ENCODE measurements at places on chromosomes 2 and 18.

DNA sequence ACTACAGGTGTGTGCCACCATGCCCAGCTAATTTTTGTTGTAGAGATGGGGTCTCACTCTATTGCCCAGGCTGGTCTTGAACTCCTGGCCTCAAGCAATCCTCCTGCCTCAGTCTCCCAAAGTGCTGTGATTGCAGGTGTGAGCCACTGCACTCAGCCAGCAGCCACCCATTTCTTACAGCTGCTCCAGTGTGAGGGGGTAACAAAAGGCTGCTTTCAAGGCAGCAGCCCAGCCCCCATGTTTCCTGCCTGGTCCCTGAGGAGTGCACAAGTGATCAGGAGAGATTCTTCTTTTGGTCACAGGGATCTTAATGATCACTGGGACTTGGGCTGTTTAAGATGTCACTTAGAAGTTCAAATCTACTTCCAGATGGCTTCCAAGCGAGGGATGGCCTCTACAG is 15.2 kb upstream of the CXCR4 start:
- no peak for DNase-seq

- DNase-seq, result no peak
Observed at GRCh38 chr2:239167011-239167673, 233.7 kb downstream of the HDAC4 start.

- no peak for DNase-seq
Observed at GRCh38 chr2:15814403-15814802, 125.9 kb upstream of the MYCN start.

DNA sequence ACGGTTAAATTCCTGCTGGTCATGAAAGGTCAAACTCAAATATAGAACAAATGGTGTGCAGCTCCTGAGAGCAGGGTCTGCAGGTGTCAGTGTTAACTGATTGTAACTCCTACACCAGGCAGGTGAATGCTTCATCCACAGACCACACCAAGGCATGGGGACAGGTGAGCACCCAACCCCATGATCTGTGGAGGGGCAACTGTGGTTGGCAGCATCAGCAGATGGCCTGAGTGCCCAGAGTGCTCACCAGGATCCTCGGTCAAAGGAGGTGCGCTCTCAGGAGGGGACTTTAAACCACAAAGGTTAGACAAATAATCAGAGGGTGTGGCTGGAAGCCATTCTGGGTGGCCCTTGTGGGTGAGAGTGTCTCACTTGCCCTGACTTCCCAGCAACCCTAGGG is 44.5 kb downstream of the PTGR3 start:
- DNase-seq, result no peak

GRCh38 chr2:18610651-18611050 is 21.3 kb upstream of the NT5C1B start:
- DNase-seq, result peak; percentile 64

GRCh38 chr2:6072276-6072675 is 380.1 kb downstream of the SOX11 start:
- no peak for DNase-seq

DNA sequence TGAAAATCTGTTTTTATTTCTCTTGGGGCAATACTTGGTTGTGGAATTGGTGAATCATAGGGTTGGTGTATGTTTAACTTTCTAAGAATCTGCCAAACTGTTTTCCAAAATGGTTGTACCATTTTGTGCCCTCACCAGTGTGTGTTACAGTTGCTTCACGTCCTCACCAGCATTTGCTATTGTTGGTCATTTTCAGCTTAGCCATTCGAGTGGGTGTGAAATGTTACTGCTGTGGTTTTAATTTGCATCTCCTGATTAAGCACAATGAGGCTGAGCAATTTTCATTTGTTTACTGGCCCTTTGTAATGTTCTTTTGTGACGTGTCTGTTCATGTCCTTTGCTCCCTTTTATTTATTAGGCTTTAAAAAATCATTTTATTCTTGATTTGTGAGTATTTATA is 49.7 kb downstream of the FOSL2 start:
- no peak for DNase-seq

DNA sequence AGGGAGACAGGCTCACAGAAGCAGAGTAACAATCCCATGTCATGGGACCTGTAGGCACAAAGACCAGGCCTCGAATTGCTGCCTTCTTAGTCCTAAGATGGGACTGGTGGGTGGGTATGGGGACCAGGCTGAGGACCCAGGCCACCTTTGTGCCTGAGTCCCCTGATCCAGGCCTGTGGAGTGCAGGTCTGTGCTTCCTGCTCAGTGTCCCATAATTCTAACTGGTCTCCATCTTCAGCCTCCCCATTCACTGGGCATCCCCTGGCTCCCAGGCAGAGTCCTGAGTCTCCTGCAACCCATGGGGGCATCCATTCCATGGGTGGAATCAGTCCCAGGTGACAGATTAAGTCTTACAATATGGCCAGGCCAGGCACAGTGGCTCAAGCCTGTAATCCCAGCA is 83.9 kb downstream of the SMAD7 start:
- no peak for DNase-seq

DNA sequence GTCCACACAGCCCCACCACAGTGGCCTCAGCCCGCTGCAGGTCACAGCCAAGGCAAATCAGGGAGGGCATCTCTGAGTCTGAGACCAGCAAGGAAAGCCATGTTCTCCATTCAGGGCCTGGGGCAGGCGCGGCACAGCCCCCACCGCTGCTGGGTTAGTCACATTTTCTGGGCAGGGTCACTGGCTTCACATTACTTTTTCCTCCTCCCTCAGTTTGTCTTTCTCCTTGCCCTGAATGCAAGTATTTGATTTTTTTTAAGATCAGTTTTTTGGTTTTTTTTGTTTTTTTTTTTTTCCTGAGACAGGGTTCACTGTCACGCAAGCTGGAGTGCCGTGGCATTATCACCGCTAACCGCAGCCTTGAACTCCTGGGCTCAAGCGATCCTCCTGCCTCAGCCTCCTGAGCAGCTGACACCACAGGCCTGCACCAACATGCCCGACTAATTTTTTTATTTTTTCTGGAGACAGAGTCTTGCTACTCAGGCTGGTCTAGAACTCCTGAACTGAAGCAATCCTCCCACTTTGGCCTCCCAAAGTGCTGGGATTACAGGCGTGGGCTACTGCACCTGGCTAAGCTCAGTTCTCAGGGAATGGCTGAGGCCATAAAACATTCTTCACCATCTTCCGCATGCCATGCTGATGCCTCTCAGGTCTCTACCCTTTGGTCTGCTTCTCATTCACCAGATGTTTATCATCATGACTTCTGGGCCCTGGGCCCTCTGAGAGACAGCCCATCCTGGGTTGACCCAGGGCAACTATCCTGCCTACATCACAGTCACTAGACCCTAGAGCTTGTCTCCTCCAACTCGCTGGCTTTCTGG is 628 bp upstream of the CAPG start:
- DNase-seq, result peak; percentile 29

- DNase-seq, result no peak
Observed at GRCh38 chr2:183671233-183671632, 547.0 kb downstream of the NUP35 start.

DNA sequence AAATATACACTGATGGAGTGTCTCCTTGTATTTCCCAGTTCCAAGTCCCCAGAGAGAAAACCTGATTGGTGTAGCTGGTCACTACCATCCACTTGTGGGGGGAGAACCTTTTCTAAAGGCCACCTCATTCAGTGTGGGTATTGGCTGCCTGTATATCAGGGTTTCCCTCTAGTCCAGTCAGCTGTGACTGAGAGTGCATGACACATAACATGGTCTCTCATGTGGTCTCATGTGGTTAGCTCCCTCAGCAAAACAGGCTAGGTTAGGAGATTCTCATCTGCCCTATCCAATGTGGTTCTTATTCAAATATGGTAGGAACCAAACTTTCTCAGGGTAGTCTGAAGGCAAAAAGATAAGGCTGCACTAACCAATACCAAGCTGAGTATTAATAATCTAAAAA is 4.1 kb upstream of the GORASP2 start:
- no peak for DNase-seq

DNA sequence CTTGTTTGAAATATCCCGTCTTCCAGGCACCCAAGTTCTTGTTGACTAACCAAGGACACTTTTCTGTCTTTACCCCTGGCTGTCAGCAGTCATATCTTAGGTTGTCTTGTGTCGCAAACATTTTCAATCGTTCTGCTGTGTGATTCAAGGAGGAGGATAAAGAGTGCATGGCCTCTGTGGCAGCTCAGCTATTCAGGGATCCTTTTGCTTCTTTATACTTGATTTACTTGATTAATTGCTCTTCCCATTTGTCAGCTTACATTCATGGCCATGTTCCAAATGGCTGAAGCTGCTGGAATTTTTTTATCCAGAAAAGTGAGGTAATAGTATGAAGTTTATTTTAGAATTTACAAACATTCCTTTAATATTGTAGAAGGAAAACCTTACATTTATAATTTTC is 97.3 kb upstream of the FZD5 start:
- no peak for DNase-seq

DNA sequence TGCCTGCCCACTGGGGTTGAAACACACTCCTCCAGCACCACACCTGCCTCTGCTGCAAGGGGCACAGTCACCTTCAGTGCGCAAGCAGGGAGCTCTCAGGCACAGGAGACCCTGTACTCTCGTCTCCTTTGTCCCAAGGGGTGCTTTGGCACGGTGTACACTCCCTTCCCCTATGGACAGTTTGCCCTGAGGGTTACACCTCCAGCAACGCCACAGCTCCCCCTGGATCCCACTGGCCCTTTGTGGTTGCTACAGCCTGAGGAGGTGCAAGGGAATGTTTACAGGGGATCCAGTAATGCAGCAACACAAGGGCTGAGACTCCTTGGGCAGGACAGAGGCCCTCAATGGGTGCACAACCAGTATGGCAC is 45.2 kb upstream of the FAM117B start:
- DNase-seq, result no peak

GRCh38 chr2:225122583-225123486 is 80.6 kb upstream of the DOCK10 start:
- peak; percentile 22 for DNase-seq

GRCh38 chr2:27569398-27569797 is 13.4 kb upstream of the ZNF512 start:
- DNase-seq, result no peak

DNA sequence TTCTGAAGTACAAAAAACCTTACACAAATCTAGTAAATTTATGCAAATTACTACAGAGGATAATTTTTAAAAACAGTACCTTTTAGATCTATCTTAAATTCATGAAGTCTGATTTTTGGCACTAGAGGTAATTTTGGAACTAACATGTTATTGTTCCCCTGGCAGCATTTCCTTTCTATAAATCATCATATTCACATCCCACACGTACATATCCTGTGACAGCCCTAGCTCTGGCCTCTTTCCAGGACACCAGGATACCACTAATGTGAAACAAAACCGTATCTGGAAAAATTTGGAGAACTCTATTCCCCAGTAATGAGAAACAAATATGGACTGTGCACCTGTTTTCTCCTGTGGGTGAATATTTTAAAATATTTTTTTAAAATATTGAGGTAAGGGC is 14.0 kb upstream of the BIRC6 start:
- DNase-seq, result no peak

DNA sequence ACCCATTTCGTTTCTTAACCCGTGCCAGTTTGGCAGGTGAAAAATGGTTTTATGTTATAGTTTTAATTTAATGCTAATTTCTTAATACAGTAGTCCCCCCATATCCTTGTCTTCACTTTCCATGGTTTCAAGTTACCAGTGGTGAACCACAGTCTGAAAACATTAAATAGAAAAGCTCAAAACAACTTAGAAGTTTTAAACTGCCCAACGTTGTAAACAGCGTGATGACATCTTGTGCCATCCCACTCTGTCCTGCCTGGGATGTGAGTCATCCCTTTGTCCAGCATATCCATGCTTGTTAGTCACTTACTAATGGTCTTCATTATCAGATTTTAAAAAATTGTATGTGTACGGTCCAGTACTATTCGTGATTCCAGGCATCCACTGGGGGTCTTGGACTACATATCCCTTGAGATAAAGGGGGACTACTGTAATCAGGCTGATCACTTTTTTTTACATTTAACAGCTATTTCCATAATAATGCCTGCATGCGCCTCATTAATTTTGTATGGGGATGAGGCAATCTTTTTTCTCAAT is 31.9 kb downstream of the SLC66A3 start:
- DNase-seq, result no peak

GRCh38 chr2:240433973-240434727 is 1.3 kb upstream of the GPC1 start:
- no peak for DNase-seq

DNA sequence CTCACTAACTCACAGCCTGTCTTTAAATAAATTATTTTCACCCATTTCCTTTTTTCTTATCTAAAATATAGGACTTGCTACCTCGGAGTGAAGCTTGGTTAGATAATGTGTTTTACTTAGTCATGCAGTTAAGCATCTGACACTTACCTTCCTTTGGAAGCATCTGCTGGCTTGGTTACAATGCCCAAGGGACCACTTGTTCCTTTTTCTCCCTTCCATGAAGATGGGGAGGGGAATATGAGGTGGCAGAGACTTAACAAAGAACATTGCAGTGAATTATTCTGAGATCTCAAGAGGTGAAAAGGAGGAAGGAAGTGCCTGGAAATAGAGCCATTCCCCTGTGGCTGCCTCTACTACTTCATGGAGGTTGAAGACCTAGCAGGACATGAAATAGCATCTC is 145.4 kb upstream of the FOSL2 start:
- no peak for DNase-seq

- DNase-seq, result no peak
Observed at GRCh38 chr18:32284284-32284683, 94.4 kb downstream of the MEP1B start.

DNA sequence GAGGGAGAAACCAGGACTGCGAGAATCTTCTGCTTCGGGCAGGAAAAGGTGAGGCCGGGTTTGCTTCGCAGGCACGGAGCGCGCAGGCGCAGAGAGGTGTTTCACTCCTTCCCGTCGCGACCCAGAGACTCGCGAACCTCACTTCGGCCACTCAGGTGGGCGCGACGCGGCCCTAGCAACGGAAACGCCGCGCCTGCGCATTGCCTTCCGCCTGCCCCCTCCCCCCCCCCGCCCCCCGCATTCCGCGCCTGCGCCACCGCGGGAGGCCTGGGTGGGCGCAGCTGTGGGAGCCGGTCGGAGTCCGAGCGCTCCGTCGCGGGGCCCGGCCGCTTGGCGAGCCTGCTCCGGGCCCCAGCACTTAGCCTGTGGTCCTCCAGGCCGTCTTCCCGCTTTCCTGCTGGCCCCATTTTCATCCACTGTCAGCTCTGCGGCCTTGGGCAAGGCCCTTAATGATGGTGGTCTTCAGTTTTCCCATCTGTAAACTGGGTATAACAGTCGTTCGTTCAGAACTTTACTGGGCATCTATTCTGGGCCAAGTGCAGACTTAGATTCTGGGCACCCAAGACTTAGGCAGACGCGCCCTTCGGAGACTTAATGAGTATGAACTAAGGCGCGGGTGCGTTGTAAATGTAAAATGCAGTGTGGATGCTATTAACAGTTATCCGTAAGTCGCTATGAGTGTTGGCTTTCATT is 62.1 kb upstream of the ACKR3 start:
- DNase-seq, result peak; percentile 24

GRCh38 chr2:219457784-219458369 is 23.2 kb downstream of the SPEG start:
- peak; percentile 63 for DNase-seq

GRCh38 chr2:4085186-4085585 is 381.8 kb downstream of the DCDC2C start:
- no peak for DNase-seq

DNA sequence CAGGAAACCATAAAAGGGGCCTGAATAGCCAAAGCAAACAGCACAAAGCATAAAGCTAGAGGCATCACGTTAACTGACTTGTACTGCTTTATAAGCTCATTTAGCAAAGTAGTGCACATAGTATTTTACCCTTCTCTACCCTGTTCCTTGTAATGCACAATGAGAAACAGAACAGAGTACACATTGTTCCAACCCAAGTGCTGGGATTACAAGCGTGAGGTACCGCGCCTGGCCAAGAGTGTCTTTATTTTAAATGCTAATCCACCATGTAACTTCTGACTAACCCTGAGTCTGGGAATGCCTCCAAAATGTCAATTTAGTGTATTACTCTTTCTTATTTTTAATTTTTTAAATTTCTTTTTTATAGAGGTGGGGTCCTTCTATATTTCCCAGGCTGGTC is 46.4 kb upstream of the STON1 start:
- no peak for DNase-seq

Data from hematopoietic multipotent progenitor cell treated with erythropoietin and hydrocortisone succinate and interleukin-3 and kit ligand, for 6 days (in vitro differentiated cells).